Fibroblast of gingiva (primary cell): ENCODE measurements at places on chromosomes 16 and 17.
A peak's percentile ranks its signal among the peaks of the same experiment; 100 is the strongest.

- DNase-seq, result peak; percentile 88
These were observed 12.9 kb downstream of the TRIM37 start for GRCh38 chr17:59093702-59094231.

DNA sequence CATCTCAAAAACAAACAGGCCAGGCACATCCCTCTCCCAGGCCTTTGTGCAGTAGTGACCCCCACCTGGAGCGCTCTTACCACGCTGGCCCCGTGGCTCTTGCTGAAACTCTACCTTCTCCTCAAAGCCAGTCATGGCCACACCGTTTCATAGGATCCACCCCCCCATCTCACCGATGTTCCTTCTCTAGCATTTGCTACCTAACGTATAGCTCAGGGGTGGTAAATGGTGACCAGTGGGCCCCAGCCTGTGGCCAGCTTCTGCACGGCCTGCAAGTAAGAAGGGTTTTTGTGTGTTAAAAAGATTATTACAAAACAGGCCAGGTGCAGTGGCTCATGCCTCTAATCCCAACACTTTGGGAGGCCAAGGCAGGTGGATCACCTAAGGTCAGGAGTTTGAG is 43.8 kb downstream of the RMI2 start:
- DNase-seq, result no peak

DNA sequence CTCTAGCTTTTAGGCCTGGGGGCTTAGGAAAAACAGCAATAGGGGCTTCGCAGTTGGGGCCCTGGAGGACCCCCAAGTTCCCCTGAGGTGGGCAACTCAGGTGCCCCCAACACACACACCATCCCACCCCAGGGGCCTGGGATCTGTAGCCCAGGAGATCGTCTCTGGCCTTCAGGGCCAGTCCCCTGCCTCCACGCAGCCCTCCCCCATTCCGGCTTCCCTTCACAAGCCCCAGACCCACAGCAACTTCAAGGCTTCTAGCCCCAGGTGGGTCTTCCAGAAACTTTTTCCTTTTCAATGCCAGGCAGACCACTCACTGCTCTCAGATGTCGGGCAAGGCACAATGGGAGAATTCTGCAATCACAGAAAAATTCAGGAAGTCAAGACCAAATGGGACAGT is 79.4 kb downstream of the C16orf78 start:
- no peak for DNase-seq

- DNase-seq, result no peak
These were observed 903.9 kb downstream of the CDH11 start for GRCh38 chr16:64217789-64218535.

DNA sequence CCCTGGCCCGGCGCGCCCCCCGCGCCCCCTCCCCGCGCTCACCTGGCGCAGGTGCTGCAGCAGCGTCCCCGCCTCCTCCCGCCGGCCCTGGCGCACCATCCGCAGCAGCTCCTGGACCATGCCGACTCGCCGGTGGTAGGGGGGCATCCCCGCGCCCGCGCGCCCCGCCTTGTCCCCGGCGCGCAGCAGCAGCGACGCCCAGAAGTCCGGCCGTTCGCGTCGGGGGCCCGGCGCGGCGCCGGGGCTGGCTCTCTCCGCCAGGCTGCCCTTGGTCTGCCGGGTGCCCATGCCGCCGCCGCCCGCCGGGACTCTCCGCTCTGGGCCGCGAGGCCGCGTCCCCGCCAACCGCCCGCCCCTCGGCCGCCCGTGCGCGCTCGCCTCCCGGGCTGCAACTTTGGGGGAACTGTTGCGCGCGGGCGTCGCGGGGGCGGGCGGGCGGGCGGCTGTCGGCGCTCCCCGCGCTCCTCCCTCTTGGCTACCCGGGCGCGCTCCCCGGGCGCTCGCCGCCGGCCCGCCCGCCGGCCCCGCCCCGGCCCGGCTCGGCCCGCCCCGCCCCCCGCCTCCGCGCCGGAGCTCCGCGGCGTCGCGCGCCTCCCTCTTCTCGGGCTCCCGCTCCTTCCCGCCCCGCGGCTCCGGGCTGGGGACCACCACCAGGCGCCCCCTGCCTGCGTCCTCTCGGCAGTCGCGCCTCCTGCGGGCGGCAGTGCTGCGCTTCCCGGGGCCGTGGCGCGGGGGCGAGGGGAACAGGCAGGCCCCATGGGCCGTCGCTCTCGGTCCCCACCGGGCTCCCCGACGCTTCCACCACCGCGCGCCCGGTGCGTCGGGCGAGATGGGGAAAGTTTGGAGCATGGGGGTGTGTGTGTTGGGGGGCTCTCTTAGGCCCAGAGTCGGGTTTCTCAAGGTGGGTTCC is at the start of gene LRRC75A:
TSS of gene LRRC75A (minus strand) at position 491 of the 910 bp plus-strand sequence. CDS start at position 288, 203 bp downstream.
- peak; percentile 21 for DNase-seq
